ENCODE measurements at places on chromosomes 11 and 22.

DNA sequence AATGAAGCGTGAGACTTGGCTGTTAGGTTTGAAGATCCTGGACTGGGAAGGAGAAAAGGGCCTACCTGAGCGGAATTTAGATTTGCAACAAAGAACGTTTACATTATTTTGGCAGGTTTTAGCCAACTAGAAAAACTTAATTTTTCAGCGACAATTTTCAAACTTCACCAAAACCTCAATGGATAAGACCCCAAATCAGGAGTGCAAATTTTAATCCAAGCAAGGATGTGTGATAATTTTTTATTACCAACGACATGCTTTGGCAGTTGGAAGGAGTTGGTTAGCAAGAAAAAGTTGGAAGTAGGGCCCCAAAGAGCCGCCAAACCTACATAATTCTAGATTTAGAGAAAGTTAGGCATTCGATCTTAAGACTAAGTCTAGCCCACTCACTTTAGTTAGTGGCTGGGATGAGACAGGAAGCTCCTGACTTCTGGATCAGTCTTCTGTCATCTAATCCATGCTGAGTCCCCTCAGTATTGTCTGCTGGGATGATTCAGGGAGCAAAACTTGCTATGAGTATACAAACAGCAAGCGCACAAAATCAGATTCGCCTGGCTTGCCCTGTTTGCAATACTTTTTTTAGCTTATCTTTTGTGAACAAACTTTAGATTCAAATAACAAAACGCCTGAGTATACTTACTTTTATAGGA, 787 bp upstream of the RDX start:
- no peak for DNase-seq

GRCh38 chr11:99781074-99781473, 760.3 kb downstream of the CNTN5 start:
- no peak for DNase-seq

GRCh38 chr11:72965672-72966071, 151.5 kb downstream of the ATG16L2 start:
- DNase-seq = no peak

GRCh38 chr11:74465291-74465708, 2.0 kb downstream of the KCNE3 start:
- DNase-seq = no peak

DNA sequence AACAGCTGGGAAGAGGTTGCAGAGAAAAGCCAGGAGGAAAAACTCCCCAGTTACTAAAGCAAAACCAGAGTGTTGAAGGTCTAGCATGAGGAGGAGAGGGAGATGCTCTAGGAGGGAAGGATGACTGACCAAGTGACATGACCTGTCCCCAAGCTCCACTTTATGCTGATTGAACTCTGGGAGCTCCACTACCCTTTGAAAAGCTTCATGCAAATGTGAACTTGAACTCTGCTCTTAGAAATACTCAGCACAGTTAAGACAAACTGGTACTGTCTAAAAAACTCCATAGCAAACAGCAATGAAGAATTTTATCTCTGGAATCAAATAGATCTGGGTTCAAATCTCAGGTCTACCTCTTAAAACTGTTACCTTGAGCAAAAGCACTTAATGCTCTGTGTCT, 14.5 kb upstream of the POU2AF1 start:
- no peak for DNase-seq

- DNase-seq = no peak
Measured at GRCh38 chr22:38987171-38987895, 5.2 kb downstream of the APOBEC3B start.

DNA sequence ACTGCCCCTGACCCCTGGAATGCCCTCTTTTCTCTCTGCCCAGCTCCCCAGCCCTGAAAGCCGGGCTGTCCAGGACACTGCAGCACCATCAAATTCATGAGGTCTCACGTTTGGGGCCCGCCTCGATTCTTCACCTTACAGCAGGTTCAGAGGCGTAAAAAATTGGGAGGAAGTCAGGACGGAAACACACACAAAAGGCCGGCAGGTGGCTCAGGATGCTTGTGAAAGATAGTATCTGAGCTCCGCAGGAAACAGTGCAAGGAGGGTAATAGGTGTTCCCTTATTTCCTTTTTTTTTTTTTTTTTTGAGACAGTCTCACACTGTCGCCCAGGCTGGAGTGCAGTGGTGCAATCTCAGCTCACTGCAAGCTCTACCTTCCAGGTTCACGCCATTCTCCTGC, 4.1 kb downstream of the RFPL2 start:
- no peak for DNase-seq

- no peak for DNase-seq
Measured at GRCh38 chr11:8932564-8933180, at the start of gene C11orf16. C11orf16 (minus strand) TSS chr11:8932947; CDS start chr11:8932308, 639 bp downstream.

- no peak for DNase-seq
Measured at GRCh38 chr11:128540469-128540868, 46.9 kb downstream of the ETS1 start.

- DNase-seq = peak; percentile 56
Measured at GRCh38 chr22:23305321-23305910, 125.1 kb downstream of the BCR start.

- no peak for DNase-seq
Measured at GRCh38 chr11:105130189-105130813, 9.3 kb downstream of the CARD18 start.

- no peak for DNase-seq
Measured at GRCh38 chr11:46259971-46260560, 17.4 kb upstream of the CREB3L1 start.

DNA sequence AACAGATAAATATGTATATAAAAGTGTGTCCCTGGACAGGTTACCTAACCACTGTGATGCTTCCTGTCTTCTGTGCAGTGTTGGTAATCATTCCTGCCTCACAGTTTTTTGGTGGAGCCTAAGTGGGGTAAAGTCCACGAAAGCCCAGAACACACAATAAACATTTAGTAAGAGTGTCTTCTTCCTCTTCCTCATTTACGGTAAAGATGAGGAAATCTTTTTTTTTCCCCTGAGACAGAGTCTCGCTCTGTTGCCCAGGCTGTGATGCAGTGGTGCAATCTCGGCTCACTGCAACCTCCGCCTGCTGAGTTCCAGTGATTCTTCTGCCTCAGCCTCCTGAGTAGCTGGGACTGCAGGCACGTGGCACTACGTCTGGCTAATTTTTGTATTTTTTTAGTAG, 117.1 kb downstream of the LDLRAD3 start:
- DNase-seq = no peak

GRCh38 chr11:85758026-85758425, 52.9 kb downstream of the SYTL2 start:
- no peak for DNase-seq

- no peak for DNase-seq
Measured at GRCh38 chr11:128261011-128261421, 326.3 kb downstream of the ETS1 start.

GRCh38 chr11:127939000-127939399, 648.4 kb downstream of the ETS1 start:
- no peak for DNase-seq

DNA sequence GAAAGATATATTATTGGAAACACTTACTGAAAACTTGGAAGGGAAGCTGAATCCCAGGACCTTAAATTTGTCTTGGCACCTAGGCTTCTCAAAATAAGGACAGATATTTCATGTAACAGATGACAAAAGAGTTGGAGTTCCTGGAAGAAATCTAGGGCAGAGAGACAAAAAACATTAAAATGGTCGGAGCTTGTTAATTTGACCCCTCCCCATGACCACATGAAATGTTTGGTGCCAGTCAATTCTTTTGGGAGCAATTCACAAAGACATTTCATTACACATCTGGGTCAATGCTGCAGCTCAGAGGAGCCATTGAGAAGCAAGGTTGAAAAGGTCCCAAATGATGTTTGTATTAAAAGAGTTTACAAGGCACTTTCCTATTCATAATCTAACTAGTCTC, 162.0 kb upstream of the GUCY1A2 start:
- DNase-seq = no peak

DNA sequence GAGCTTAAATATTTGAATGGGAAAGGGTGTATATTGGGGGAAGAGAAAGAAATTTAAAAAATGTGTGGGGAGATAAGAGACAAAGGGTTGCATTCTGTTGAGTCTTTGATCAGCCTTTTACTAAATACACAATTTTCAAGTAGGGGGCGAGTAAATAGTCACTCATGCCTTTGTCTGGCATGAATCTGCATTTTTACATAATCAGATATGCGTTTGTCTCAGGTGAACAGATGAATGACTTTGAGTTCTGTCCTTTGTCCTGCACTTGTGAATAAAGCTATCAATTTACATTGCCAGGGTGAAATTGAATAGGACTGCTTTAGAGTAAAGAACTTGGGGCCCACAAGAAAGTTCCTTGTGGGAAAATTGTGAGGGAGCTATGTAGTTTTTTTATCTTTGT, 523.6 kb upstream of the LUZP2 start:
- DNase-seq = no peak
